DMS53 (cell line): ENCODE measurements at places on chromosomes 16 and 17.
A peak's percentile ranks its signal among the peaks of the same experiment; 100 is the strongest.

DNA sequence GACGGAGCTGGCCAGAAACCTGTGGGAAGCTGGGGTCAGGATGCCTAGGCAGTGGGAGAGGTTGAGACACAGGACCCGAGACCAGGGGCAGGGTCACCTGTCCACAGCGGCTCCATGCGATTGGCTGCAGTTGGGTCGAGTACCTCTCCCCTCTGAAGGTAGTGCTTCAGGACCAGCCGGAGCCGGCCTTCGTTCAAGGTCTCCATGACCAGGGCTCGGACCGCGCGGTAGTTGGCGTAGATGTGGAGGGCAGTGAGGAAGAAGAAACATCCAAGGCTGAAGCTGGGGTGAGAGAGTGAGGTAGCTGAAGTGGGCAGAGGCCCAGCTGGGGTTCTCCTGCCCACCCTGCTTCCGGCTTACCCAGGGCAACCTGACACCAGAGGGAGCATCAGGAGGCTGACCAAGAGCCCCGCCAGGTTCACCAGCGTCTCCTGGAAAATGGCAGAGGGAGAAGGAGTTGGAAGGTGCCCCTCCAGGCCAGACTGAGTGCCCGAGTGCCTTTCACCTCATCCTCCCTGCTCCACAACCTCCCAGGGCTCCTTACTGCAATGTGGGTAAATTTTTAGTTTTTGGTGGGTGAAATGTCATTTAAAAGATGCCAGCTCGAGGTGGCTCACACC lies 10.7 kb downstream of the SLC5A2 start:
- DNase-seq, result no peak

GRCh38 chr17:82145550-82146155 lies 47.6 kb upstream of the FASN start:
- no peak for DNase-seq

- no peak for DNase-seq
Measured at GRCh38 chr17:50518384-50519023, 10.3 kb downstream of the MYCBPAP start.

DNA sequence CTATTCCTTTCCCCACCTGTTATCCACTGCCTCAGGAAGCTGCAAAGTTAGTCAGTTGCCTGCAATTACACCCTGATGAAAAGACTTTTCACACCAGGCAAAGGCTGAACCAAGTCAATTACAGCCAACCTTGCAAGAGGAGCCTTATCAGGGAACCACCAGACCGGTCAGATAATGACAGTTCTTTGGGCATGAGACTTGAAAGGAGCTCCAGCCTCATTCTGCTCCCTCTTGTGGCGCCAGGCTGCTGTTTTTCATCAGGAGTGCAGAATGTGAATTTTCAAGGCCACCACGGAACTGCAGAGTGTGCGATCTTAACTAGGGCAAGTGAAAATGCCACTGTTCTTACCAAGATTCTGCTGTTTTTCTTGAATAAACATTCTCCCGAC lies 22.5 kb downstream of the DNAI2 start:
- peak; percentile 86 for DNase-seq

- DNase-seq, result no peak
Measured at GRCh38 chr17:30228011-30228410, 7.5 kb downstream of the SLC6A4 start.

DNA sequence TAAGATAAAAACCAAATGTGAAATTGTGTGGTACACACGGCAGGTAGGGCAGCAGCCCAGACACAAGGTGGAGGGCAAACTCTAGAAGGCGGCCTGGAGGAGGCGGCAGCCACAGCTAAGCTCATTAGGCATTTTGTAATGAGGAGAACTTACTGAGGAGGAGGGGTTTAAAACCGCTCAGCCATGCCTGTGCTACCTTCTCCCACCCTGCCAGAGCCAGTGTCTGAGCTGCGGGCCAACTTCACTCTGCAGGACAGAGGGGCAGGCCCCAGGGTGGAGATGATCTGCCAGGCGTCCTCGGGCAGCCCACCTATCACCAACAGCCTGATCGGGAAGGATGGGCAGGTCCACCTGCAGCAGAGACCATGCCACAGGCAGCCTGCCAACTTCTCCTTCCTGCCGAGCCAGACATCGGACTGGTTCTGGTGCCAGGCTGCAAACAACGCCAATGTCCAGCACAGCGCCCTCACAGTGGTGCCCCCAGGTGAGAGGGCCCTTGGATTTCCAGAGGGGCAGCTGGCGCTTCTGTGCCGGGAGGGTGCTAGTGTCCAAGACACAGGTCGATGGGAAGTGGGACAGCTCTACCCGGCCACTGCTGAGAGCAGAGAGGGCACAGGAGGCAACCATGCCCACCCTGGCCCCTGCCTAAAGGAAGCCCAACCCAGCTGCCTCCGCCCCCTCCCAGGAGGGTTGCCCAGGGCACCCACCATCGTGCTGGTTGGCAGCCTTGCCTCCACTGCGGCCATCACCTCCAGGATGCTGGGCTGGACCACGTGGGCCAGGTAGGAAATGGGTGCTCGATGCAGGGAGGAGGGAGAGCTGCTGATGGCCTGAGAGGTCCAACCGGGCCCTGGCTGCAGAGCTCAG lies 4.3 kb upstream of the SYNGR2 start:
- no peak for DNase-seq

GRCh38 chr16:11100239-11100750 lies 155.7 kb downstream of the SOCS1 start:
- DNase-seq, result no peak

GRCh38 chr17:27206447-27206846 lies 87.5 kb upstream of the WSB1 start:
- DNase-seq, result peak; percentile 58

GRCh38 chr17:22503322-22503899 lies 811.1 kb downstream of the KCNJ18 start:
- DNase-seq, result no peak

DNA sequence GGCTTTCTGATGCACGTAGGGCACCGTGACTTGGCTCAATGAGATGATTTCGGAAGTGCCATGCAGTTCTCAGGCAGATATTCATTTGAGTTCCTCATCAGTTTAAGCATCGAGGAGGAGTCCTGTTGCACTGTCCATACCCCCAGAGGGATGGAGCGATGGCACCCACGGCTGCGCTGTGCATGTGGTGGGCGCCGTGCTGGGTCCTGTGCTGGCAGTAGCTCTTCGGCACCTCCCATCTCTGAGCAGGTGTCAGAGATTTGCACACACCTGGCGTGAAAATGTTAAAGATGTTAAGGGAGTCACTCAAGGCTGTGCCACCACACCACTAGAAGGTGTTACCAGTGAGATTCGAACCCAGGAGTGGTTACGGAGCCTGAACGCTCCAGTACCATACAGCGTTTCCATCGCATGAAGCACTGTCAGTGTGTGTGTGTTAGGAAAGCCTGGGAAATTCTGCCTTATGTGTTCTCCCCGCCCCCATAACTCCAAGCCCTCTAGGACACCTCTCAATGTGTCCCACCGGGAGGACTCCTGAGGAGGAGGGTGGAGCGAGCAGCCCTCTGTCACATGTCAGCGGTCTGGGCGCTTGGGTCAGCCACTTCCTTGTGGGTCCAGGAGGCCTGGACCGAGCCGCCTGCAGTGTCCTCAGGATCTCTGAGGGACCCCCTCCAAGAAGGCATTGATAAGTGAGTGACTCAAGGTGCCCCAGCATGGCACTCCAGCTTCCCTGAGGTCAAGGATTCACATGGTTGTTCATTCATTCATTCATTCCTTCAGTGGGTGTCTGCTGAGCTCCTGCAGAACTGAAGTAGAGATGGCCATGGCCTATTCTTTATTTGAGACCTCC lies 3.8 kb downstream of the MRC2 start:
- no peak for DNase-seq

DNA sequence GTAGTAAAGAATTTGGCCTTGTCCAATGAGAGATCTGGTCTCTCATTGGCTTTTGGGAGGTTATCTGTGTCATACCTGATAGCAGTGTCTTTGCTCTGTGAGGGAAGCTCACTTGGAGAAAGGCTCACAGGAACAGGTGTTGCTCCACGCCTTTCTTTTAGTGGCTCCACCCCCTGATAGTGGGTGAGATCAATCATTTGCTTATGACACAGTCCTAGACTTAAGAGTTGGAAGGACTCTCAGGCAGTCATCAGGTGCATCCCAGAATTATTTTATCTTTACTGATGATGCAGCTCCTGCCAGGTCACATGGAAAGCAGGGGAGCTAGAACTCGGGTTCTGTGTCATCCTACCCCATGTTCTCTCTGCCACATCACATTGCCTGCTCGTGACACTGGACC lies 59.3 kb downstream of the CENPV start:
- no peak for DNase-seq

GRCh38 chr16:2881783-2882649 lies 999 bp upstream of the FLYWCH2 start:
- DNase-seq, result peak; percentile 69

- no peak for DNase-seq
Measured at GRCh38 chr16:30439720-30440348, 5.8 kb downstream of the SEPHS2 start.

DNA sequence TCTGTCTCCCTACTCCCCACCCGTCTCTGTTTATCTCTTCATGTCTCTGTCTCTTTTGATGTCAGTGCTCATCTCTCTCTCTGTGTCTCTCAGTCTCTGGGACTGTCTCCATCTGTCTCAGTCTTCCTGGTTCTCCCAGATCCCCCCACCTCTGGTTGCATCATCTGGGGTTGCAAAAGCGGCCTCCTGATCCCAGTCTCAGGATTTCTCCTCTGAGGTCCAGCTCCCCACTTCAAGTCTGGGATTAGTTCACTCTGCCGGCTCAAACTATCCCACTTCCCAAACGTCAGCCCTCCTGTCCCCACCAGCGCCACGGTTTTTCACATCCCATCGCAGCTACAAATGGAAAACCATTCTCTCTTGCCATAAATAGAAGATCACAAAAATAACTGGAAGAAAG lies 9.0 kb downstream of the TEKT5 start:
- DNase-seq, result no peak

GRCh38 chr16:22623351-22623781 lies 112.7 kb downstream of the NPIPB5 start:
- no peak for DNase-seq

GRCh38 chr16:85460252-85461021 lies 152.7 kb upstream of the GSE1 start:
- DNase-seq, result no peak

- DNase-seq, result peak; percentile 8
Measured at GRCh38 chr17:32852811-32853210, 24.1 kb downstream of the MYO1D start.

- peak; percentile 76 for DNase-seq
Measured at GRCh38 chr16:57245472-57246113, 534 bp downstream of the ARL2BP start.

DNA sequence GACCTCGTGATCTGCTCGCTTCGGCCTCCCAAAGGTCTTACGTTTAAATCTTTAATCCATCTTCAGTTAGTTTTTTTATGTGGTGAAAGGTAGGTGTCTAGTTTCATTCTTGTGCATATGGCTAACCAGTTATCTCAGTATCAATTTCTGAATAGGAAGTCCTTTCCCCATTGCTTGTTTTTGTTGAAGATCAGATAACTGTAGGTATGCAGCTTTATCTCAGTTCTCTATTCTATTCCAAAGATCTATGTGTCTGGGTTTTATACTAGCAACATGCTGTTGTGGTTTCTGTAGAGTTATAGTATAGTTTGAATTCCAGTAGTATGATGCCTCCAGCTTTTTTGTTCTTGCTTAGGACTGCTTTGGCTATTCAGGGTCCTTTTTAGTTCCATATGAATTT lies 65.2 kb downstream of the TNFRSF13B start:
- DNase-seq, result no peak

GRCh38 chr17:48553826-48554225 lies 8.9 kb upstream of the HOXB2 start:
- no peak for DNase-seq
